ENCODE measurements at places on chromosomes 5 and 9.

- DNase-seq = no peak
These were observed 92.4 kb downstream of the XRCC4 start for GRCh38 chr5:83169571-83170337.

GRCh38 chr5:149614034-149614907 lies 33.0 kb downstream of the ARHGEF37 start:
- DNase-seq = no peak

DNA sequence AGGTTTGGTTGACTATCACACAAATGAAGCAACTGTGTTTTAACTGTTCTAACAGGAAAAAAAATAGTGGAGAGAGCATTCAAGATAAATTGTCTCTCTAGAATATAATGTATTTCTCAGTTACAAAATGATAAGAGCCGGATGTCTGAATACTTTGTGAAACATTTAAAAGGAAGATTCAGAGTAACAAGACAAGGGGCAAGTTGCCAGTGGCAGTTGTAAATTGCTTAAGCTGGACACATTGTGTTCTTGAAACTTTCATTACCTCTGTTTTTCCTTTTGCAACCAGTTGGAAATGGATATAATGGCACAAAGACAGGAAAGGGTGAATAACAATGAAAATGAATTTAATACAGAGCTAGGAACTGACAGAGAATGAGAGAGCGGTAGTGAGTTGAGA lies 15.2 kb upstream of the TBCA start:
- no peak for DNase-seq

- DNase-seq = no peak
These were observed 33.3 kb upstream of the DAPK1 start for GRCh38 chr9:87464110-87464991.

- DNase-seq = no peak
These were observed 21.1 kb upstream of the IGFBPL1 start for GRCh38 chr9:38445154-38446043.

DNA sequence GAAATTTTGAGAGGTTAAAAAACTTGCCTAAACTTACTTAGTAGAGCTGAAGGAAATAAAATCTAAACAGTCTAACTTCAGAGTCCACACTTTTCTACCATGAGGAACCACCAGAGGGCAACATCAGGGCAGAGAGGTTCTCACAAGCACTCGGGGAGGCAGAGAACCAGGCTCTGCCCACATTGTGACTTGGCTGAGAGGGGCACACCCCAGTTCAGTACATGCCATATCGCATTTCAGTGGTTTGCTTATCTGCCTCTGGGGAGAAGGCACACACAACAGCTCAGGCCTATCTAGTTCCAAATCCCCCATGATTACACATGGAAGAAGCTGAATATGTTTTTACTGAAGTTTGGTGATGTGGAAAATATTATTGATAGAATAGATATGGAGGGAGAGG lies 49.2 kb downstream of the EQTN start:
- DNase-seq = no peak

GRCh38 chr5:170431571-170431970 lies 42.4 kb upstream of the KCNMB1 start:
- DNase-seq = no peak

- DNase-seq = no peak
These were observed 42.3 kb downstream of the JADE2 start for GRCh38 chr5:134567641-134568336.

- DNase-seq = no peak
These were observed 1293.9 kb upstream of the CDH6 start for GRCh38 chr5:29899583-29899982.

DNA sequence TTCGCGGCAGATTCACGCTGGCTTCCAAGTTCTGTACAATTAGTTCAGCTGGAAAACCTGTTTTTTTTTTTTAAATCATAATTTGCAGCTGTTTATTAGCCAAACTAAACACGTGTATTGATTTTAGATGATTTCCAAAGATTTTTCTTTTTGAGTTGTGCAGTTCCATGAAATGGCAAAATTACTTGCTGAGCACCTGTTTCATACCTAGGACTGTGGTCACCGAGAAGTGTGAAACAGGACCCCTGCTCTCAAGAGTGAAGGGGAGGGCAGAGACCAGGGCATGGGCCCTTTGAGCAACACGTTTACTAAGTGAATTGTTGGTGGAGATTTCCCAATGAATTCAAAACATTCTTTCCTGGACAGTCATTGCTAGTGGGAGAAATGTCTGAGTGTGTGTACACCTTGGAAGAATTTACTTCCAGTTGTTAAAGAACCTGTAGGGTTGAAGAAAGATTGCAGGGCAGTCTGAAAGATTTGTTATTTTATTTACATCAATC lies 688 bp downstream of the SNX24 start:
- no peak for DNase-seq

- DNase-seq = no peak
These were observed 145.3 kb downstream of the MLLT3 start for GRCh38 chr9:20476912-20477521.

DNA sequence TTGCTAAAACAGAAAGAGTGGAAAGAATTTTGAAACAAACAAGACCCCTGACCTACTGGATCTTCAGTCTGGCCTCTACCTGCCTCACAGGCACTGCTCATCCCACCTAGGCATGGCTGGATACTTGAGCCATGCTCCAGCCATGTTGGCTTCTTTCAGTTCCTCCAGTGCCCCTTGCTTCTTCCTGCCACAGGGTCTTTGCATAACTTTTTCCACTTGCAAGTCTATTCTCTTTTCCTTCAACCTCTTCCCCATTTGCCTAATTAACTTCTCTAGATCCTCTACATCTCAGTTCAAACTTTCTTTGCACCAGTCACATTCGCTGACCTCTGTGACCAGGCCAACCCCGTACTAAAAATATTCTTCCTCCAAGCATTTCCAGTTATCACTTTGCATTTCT lies 50.4 kb downstream of the STARD4 start:
- no peak for DNase-seq

DNA sequence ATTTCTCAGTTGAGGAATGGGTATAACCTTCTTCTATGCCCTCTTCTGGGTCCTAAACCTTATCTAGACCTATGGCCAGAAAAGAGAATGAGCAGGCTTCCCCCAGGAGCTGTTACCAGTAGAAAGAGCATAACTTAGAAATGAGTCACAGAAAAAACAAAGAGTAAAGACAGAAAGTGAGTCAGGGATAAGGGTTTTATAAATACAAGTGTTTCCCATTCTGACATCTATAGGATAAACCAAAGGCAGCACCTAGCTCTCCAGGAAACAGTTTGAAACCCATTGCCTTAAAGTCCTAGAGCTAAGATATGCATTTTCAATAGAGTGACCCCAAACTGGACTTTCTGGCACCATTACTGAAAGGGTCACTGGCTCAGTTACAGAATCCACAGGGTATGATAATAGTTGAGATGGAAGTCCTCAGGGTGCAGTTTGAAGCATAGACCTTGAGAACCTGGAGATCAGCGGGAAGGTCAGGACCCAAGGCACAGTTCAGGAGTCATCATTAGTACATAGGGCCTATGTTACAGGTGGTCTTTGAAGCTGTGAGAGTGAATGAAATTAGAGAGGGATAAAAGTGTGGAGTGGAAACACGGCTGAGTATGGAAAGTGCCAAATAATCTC lies 42.7 kb upstream of the LIFR start:
- no peak for DNase-seq

Data from posterior cingulate gyrus (tissue), 11 donors.